NCI-H1092 treated with DMSO at 0.1 percent for 48 hours (cell line): ENCODE measurements at places on chromosomes 6 and 20.
A peak's percentile ranks its signal among the peaks of the same experiment; 100 is the strongest.

DNA sequence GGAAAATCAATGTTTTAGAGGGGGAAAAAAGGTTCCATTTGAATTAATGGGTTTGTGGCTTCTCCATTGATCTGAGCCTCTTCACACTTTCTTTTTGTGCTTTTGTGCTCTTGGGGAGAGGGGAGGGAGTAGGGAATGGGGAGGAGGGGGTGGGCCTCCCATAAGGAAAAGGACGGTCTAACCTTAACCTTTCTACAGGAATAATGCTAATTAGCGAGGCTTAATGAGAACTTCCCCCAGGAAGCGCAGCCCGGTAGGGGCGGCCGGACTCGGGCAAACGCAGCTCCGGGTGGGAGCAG is 103.0 kb downstream of the NOL4L start:
- DNase-seq, result no peak

- DNase-seq, result no peak
Measured at GRCh38 chr20:52905241-52905994, 66.7 kb upstream of the TSHZ2 start.

DNA sequence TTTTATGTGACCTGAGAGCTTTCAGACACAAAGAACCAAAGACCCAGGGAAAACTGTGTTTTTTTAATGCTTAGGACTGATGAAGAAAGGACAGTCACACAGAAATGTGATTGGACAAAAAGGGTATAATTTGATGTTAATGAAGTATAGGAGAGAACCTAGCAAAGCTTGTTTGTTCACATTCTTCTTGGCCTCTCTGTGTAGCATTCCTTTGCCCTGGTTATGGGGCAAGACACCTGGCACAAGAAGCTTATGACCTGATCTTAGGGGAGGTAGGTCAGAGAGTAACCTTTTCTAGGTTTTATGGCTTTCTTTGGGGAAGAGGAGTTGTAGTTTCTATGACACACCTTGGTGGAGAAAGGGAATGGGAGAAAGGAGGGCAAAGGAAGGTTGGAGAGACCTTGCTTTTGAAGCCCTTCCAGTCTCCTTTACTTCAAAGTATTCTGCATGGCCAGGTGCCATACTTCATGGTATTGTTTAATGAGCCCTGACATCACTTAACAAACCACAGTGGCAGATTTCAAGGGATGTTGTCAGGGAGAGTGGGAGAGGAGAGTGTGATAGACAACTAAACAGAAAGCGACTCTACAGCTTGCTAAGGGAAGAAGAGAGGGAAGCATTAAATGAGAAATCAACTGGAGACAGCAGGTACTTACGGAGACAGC is 701.8 kb upstream of the FLRT3 start:
- DNase-seq, result no peak

DNA sequence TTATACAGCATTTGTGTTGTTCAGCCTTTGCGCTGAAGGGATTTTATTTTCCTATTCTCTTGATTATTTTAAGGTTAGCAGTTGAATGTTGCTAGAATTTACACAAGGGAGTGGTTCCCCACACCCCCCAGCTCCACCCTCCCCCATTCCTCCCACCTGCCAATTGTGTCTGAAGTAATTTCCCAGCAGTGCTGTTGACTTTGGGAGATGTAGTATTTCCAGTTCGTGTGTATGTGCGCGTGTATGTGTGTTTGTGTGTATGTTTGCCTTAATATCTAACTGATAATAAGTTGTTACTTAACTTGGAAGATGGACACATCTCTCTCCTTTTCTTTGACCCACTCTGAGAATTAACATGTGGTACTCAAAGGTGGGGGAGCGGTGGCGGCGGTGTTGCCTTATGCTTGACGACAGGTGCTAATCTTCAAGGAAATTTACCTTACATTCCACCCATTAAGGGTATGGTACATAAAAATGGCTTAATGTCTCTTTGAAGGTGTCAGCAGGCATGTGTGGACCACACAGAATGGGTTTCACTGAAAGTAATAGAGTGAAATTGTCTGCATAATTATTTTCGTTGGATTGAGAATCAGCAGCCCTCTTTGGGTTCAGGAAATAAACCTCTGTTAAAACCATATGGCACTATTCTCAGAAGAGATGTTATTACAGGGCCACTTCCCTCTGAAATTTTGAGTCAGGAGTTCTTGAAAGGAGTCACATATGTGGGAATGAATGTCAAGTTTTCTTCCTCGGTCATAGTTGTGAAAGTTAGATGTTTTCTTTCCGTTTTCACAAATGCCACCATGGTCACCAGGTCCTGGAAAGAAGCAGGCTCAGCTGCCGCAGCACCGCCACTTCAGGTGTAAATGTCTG is 95.6 kb upstream of the SUPT3H start:
- DNase-seq, result no peak

DNA sequence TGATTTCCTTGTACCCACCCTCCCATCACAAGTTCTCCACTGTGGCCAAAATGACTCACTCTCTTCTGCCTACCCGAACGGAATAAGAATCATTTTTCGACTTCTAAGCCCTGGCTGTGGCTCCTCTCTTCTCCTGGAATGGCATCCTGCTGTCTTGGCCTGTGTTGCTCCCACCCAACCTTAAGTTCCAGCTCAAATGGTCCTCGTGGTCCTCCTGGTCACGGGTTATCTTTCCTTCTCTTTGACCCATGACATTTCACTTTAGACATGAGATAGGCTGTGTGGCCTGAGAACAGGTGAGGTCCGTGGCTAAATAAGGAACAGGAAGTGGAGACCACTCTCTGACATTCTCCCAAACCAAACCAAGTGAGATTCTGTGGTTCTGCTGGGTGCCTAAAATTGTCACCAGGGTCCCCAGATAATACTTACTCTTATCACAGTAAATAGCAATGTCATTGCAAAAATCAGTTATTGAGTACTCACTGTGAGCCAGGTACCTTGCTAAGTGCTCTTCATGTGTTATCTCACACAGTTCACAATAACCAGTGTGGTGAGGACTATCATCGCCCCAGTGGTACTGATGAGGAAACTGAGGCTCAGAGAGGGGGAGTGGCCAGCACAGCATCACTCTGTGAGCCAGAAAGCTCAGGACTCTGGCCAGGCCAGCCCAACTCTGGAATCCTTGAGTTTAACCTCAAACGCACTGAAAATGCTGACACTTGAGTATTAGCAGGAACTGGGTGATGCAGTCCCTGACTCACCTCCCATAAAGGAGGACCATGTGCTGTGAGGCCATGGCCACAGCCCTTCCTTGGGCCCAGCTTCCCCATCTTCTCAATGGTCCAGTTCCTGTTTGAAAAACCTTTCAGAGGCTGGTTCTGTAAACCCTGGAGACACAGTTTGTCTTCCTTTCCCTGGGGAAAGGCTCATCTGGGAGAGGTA is 74.8 kb upstream of the SIRPA start:
- DNase-seq, result no peak

- DNase-seq, result no peak
Measured at GRCh38 chr6:72533606-72534005, 88.3 kb upstream of the KCNQ5 start.

- DNase-seq, result peak; percentile 54
Measured at GRCh38 chr6:150417899-150418826, 49.4 kb downstream of the IYD start.

DNA sequence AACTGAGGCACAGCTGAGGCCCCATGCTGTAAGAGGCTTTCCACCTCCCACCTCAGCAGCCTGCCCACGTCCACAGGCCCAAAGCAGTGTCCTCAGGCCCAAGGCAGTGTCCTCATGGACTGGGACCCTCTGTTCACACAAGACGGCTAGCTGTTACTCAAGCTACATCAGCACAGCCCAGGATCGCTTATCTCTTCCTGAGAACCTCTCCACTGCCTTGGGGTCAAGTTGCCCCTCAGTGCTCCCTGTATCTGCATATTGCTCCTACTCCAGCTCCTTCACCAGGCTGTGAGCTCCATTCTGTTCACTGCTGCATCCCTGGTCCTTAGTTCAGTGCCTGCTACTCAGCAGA is 208.8 kb upstream of the TAB2 start:
- DNase-seq, result no peak

DNA sequence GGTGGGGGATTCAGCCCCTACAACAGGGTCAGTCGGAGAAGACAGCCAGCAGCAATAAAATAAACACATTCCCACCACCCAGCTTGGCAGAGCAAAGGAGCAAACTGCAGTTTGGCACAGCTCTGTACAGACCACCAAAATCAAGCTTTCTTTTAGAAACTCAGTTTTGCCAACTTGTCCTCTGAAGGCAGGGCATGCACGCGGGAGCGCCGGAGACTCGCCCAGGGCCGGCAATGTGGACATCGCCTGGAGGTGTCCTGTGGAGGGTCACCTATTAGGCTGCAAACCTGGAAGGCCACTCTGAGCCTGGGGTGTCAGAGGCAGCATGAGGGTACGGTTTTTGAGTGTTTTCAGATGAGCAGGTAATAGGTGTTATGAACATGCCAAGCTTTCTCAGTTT is 34.7 kb downstream of the TMEM242 start:
- DNase-seq, result no peak

DNA sequence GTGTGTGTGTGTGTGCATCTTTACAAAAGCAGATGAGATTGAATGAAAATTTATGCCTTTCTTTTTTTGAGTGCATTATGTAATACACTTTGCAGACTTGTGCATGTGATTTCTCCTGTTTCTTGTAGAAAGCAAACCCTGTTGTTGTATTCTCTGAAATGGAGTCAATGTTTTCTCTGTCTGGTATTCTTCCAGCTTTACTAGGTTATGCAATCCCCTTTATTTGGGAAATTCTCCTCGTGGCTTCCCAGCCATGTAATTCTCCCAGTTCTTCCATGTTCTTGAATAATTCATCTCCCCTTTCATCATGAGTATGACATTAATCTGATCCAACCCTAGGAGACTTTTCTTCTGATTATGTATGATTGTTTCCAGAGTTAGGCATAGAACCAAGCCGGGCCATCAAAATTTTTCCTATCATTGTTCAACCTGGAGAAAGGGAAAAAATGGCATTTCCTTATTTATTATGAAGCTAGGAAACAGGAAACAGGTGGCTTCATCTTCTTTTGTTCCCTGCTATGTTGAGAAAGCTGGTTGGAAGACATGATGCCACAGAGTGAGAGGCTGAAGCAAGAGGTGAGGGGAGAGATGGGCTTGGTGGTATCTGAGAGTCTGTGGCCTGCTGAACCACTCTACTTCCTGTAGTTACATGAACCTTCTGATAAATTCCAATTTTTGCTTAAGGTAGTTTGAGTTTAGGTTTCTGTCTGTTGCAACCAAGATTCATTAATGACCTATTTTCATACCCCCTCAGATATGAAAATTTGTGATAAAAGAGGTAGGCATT is 68.8 kb downstream of the PRL start:
- DNase-seq, result no peak

GRCh38 chr20:17645546-17646208 is 36.4 kb downstream of the RRBP1 start:
- peak; percentile 52 for DNase-seq

- DNase-seq, result no peak
Measured at GRCh38 chr6:147126618-147127022, 77.6 kb upstream of the STXBP5 start.

- no peak for DNase-seq
Measured at GRCh38 chr6:144012534-144012933, 4.5 kb upstream of the PLAGL1 start.

DNA sequence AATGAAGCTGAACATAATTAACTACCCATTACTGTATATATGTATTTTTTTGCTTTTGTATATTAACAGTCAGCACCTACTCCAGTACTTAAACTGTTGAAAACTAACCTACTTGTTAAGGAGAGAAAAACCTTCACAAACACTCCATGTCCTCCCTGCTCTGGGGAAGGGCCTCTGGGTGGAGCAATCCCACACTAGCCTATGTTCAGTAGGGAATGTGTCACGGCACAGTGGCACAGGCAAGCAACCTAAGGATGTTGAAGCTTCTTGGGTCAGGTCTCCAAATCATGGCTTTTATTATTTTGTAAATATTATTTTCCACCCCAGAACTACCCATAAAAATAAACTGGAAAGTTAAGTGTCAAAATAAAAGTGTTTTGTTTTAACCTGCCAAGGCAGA is 5.3 kb downstream of the MAN1A1 start:
- DNase-seq, result no peak

DNA sequence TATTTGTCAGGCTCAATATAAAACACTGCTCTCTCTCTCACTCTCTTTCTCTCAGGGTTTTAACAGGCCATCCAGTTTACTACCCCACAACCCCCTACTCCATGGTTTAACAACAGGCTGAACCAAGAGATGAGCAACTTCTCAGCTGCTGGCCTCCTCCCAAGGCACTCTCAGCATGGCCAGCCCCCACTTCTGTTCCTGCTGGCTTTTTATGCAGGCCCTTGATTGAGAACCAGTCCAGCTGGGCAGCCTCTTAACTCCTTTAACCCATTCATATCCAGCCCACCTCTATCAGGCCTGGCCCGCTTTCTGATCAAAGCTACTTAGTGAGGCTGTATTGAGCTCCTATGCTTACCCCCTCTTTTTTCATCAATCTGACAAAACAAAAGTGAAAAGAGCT is 346.8 kb upstream of the POU3F2 start:
- DNase-seq, result peak; percentile 35

GRCh38 chr6:170205534-170206316 is 85.2 kb downstream of the DLL1 start:
- no peak for DNase-seq

GRCh38 chr6:99611148-99611547 is 4.5 kb downstream of the PRDM13 start:
- no peak for DNase-seq

DNA sequence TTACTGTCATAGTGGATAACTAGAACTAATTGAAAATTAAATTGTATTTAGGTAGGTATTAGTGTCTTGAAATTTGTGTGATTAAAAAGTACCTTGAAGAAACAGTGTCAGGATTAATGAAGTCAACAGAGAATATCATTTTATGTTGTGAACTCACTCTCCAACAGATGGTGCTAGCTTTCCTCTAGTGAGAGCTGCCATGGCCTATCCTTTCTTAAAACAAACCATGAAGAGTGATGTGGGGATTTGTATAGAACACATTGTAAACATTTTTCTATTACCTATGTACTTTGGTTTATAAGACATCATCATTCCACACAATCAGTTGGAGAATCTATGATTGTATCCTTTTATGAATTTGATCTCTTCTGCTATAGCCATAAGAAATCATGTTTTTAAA is 4.8 kb upstream of the SRSF12 start:
- peak; percentile 38 for DNase-seq

- DNase-seq, result no peak
Measured at GRCh38 chr6:36933102-36933501, 21.4 kb upstream of the PI16 start.

GRCh38 chr6:63732336-63732735 is 96.7 kb downstream of the PHF3 start:
- DNase-seq, result no peak

DNA sequence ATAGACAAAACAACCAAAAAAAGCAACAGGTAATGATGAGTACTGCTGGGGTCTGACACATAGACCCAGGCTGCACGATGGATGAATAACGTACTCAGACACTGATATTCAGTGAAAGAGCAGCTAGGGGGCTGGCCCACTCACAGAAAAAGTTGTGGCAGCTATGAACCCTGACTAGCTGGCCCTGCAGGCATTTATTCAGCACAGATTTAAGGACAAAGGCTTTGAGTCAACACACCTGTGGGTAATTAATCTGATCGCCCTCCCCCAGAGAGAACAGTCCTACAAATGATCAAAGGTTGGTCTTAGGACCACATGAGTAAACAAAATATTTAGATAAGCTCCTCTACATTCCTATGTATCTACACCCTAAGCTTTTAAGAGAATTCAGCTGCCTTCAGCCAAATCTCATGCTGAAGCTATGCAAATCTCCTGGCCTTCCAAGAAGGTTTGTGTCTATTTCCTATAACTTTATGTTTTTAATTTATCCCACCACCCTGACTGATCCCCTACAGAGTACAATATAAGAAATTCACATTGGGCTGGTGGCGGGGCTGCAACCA is 81.7 kb upstream of the NXT1 start:
- no peak for DNase-seq
